ENCODE measurements at places on chromosomes 2 and 18.
A peak's percentile ranks its signal among the peaks of the same experiment; 100 is the strongest.

- peak; percentile 70 for DNase-seq
Observed at GRCh38 chr2:170530284-170530745, 184.8 kb upstream of the SP5 start.

DNA sequence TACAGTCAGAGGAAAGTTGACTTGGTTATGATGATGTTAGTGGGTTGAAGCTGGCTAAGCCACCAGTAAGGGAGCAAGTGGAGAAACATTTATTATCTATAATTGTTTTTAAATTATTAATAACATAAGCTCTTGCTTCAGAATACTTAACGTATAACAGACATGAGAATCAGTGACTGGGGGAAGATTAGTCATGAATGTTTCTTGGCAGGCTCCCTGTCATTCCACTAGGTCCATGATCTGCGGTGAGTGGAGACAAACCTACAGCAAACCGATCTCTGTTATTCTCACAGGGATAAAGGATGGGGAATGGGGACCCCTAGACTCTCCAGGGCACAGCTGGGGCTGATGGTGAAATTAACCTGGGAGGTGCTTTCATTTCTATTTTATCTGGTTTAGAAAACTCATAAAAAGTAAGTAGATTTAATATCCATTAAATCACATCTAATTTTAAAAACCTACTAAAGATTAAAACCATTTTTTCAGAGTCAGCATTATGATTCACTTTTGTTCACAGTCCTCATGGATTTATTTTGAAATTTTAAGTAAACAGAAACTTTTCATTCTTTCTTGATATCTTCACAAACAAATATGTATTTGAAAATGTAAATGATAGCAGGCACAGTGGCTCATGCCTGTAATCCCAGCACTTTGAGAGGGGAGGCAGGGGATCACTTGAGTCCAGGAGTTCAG, 420.3 kb downstream of the PTPRM start:
- no peak for DNase-seq

DNA sequence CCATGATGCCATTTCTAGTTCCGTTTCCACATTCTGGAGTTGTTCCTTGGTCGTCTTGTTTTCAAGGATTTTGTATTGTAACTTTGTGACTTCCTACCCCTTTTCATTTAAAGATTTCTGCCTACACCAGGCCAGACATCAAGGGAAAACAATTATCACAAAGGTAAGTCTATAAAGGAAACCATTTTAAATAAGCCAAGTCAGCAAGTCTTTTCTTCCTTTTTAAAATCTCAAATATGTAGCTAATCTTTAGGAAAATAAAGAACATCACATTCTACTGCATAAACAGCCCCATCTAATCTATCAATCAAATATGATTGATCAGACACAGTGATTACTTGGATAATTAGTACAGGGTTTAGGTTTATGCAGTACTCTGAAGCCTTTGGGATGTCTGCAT, 35.8 kb upstream of the INSIG2 start:
- DNase-seq: no peak

- DNase-seq: no peak
Observed at GRCh38 chr2:129212299-129212958, 767.0 kb upstream of the RAB6C start.

DNA sequence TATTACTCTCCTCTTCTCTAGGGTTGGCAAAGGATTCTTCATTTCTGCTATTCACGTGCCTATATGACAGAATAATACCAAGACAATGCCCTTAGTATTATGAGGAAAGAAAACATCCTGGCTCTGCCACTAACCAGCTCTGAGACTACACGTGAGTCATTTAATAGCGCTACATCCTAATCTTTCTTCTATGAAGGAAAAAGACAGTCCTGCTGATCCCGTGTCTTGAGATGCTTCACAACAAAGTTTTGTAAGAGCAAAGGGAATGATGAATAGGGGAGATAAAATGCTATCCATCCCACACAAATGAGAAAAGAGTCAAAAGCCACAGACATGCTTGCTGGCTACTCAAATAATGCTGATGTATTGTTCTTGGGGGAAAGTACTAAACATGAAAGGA, 152.8 kb downstream of the PID1 start:
- no peak for DNase-seq

DNA sequence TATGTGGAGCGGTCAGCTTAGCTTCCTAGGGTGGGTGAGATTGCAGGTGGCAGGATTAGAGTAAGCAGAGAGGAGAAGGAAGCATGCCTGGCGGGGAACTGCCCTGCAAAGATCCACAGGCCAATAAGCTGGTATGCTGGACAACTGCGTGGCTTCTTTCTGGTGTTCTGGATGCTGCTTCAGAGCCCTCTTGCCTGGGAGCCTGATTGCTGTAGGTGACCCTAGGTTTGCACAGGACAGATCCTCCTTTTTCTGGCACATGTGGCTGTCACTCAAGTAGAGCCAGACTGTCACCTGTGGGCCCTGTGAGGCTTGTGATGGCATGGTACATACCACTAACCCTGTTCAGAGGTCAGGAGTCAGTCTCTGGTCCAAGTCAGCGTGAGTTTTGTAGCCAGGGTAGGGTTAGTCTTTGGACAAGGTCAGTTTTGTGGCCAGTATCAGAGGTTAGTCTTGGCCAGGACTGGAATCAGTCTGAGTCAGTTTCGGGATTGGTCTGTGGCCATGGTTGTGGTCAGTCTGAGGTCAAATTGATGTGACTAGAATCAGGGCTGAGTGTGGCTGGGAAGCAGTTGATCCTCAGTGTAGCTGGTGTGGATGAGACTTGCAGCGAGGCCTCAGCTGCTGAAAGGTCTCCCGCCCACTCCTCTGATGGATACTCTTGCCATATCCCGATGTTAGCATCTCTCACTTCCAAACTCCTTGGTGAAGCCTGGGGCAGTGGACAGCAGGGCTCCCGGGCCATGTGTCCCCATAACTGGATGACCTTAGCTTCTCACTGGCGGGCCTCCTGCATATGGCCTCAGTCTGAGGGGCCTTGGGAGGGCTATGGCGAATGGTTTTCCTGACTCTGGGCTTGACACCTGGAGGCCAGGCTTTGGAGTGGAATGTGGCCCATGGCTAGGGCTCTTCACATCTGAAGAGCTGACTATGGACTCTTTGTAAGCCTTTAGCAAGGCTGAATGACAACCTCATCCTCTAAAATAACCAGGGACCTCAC, 260.5 kb downstream of the DYSF start:
- no peak for DNase-seq

DNA sequence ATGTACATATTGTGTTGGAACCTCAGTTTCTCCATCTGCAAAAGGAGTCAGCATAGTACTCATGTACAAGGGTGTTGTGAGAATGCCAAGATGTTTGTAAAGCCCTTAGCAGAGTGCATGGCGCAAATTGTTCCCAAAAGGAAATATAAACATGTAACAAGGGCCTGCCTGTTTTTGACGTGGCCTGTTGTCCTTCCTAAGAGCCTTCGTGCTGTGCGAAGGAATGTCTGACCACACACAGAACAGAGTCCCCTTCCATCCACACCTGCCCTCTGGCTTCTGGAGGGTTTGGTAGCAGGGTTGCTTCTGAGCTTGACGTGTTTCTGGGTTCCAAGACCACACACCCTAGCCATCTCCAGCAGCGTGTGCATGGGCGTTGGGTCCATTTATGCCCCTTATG, 34.9 kb downstream of the CABLES1 start:
- DNase-seq: no peak

GRCh38 chr2:221629468-221629867, 57.4 kb upstream of the EPHA4 start:
- DNase-seq: peak; percentile 7

DNA sequence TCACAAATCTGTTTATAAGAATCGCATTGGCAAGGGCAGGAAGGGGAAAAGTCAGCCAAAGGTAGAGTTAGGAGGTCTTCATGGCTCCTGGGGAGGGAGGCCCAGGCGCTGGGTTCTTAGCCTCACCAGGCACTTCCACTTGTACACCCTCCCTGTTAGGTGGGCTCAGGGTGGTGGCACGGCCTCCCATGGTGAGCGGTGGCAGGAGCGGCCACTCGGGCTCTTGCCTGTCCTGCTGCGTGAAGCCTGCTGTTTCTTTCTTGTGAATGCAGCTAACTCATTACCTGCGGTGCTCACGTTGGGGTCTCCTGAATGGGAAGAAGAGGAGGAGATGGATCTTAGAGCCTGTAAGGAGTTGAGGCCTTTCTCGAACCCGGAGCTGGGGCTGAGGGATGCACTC, 40.8 kb downstream of the TOGARAM2 start:
- DNase-seq: no peak

DNA sequence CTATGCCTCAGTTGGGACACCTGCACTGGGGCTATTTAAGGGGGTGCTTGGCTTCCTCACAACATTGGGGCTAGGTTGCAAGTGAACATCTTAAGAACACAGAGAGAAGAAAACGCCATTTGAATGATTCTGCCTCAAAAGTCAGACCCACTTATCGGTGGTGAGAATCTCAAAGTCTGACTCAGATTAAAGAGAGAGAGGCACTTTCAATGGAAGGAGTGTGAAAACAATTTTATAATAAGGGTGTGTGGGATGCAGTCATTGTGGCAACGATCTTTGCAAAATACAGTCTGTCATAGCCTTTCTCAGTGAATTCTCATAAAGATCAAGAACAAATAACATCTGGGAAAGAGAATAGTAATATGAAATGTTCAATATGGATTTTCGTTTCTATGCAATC, 41.8 kb downstream of the CCDC102B start:
- DNase-seq: no peak

DNA sequence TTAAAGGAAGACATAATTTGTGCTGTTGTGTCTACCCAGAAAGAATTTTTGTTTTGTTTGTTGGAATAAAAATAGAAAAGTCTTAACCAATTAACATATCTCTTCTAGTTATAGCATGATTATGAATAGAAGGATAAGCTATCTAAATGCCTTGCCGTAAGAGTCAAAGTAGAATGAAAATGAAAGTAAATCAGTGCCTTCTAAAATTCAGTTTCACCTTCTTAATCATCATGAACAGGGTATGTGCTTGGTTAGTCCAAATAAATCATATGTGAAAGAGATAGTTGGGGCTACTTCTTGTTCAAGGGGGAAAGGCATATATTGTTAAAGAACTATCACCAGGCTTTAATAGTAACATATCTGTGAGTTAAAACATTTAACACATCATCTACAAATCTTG, 91.5 kb downstream of the GULP1 start:
- DNase-seq: no peak

GRCh38 chr2:100406120-100406508, 11.4 kb downstream of the CHST10 start:
- DNase-seq: no peak

- no peak for DNase-seq
Observed at GRCh38 chr2:133586978-133587377, 18.7 kb upstream of the NCKAP5 start.

DNA sequence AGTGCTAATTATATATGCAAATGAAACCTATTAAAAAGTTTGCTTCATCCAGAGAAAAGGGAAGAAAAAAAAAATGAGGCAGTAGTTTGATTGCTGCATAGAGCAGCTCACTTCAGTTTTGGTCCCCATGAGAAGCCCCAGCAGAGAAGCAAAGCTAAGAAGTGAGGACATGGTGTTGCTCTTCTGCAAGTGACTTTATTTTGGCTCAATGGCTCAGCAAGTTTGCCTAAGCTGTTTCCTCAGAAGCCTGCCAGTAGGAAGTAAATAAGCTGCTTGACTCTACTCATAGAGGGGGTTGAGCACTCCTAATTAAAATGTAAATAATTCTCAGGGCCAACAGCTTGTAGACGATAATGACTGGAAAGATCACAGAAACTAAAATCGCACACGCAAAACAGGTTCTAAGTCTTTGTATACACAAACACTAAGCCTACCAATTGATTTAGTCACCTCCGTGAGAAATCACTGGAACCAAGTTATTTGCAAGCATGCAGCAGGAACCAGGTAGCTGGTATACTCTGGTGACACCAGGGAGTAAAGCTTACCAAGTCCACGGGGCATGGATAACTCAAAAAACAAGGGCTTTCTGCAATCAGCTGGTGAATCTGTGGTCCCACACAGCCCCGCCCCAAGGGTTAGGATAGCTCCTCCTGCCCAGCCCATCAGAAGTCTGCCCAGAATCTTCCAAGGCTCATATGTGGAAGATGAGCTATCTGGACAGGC, 39.7 kb upstream of the NABP1 start:
- DNase-seq: no peak

DNA sequence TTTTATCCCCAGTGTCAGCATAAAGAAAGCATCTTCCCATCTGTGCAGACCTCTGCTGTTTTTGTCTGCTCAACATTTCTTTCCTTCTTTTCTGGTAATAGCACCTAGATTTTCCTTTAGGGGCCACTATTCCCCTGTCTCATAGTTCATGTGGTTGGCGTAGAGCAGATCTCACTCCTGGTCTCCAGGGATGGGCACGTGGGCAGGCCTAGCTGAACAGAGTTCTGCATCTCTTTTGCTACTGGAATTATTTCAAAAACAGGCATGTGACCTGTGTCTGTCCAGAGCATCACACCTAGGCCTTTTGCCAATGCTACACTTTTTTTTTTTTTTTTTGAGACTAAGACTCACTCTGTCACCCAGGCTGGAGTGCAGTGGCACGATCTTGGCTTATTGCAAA, 17.7 kb upstream of the ICOS start:
- no peak for DNase-seq

- DNase-seq: no peak
Observed at GRCh38 chr2:152479282-152479681, 144.3 kb downstream of the FMNL2 start.

DNA sequence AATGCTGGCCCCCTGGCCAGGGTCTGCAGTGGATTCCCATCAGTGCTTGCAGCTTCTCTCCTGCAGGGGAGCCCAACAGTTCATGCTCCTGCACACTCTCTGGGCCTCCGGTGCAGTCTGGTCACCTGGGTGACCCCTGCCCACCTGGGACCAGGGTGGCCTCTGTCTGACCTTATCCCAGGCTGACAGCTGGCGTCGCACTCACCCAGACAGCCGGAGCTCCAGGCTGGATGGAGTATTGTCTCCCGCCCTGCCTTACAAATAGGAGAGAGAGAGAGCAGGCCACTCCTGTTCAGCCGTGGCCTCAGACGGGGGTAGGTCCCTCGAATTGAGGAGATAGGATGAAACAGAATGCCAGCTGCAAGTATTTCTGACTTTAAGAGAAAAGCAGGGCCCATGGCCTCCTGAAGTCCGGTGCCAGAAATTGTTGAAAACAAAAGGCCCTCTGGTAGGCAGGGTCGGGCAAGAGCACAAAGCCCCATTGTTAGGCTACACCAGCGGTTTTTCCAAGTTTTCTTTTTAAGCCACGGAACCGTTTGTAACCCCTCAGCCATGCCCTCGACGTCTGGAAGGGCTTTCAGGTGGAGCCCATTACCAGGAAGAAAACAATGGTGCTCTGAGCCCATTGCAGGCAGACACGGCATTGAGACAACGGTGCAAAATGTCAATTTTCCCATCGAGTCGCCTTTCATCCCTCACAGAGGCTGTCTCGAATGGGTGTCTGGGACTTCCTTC, 258.4 kb downstream of the BCL11A start:
- peak; percentile 20 for DNase-seq

- no peak for DNase-seq
Observed at GRCh38 chr2:55283083-55283482, 14.1 kb upstream of the MTIF2 start.

DNA sequence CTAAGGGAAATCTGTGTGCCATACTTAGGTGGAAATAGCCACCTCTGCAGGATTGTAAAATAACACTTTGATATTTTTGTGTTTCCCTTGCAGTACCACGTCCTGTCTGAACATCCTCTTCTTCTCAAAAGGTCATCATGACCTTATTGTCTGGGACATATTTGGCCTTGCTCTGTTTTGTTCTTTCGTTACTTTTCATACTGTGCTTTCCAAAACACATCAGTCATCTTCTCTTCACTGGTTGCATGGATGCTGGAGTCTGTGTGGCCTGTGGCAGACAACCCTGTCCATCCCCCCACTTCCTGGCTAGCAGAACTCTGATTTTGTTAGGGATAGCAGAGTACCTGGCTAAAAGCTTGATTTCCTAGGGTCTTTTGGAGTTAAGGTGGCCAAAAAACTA, 9.4 kb upstream of the GREB1 start:
- no peak for DNase-seq
